ENCODE measurements at places on chromosomes 7 and 10.

- no peak for DNase-seq
Measured at GRCh38 chr10:106972381-106972780, 192.1 kb downstream of the SORCS1 start.

DNA sequence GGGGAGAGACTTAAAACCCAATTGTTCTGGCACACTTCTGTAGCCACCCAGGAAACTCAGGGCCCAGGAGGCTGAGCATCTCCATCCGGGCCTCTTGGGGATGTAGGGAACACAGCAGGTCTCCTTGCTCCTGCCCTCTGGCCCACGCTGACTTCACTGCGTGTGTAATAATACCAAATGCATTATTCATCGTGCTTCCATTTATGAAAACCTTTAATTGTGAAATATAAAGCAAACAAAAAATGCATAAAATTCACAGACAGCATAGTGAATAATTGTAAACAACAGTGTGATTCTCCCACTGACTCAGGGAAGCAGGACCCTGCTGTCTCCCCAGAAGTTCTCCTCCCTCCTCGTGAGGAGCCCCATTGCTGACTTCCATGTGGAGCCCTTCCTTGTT is 70.3 kb upstream of the SHH start:
- no peak for DNase-seq

GRCh38 chr7:17434191-17434590 is 135.7 kb downstream of the AHR start:
- DNase-seq: no peak

DNA sequence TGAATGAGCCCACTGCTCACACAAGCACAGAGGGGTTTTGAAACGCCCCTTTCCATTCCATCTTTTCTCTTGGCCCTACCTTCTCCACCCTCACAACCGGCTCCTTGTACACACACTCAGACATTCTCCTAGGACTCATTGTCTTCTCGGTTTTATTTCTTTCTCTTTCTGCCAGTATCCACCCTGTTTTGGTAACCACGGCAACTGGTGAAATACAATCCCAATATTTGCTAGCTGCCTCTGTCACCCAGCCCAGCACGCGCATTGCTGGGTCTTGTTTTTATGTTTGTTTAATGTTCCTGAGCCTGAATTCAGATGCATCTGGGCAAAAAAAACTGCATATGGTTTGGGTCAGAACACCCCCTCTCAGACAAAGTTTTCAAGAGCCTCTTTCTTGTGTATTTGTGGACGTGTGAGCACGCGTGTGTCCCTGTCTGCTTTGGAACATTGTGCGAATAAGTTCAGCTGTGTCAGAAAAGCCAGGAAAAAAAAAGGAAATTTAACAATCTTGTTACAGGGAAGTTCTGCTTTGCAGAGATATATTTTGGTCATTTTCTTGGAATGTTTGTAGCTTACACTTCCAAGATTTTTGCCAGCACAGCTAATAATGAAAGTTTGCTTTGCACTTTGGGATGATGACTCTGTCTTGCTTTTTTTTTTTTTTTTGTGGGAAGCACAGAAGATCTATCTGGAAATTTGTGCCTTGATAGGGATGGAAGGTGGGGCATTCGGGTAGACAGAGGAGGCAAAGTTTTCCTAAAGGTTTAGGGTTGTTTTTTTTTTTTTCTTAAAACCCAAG is 225.9 kb downstream of the TRIL start:
- no peak for DNase-seq

DNA sequence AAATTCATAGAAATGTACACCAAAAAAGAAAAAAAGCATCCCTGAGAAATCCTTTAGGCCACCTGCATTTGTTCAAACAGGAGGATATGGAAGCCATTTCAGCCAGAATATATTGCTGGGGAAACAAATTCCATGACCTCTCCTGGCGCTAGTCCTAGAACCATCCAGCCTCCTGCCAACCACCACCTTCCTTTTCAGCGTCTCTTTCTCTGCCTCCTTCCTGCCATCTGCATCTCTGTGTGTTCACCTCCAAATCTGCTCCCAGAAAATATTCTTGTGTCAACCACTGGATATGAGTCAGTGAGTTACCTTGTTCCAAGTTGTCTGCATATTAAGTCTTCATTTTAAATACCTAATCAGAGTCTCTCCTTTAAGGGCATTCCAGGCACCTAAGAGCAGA is 50.6 kb upstream of the NPY start:
- no peak for DNase-seq

- no peak for DNase-seq
Measured at GRCh38 chr10:69974551-69975155, 78.0 kb upstream of the MACROH2A2 start.

DNA sequence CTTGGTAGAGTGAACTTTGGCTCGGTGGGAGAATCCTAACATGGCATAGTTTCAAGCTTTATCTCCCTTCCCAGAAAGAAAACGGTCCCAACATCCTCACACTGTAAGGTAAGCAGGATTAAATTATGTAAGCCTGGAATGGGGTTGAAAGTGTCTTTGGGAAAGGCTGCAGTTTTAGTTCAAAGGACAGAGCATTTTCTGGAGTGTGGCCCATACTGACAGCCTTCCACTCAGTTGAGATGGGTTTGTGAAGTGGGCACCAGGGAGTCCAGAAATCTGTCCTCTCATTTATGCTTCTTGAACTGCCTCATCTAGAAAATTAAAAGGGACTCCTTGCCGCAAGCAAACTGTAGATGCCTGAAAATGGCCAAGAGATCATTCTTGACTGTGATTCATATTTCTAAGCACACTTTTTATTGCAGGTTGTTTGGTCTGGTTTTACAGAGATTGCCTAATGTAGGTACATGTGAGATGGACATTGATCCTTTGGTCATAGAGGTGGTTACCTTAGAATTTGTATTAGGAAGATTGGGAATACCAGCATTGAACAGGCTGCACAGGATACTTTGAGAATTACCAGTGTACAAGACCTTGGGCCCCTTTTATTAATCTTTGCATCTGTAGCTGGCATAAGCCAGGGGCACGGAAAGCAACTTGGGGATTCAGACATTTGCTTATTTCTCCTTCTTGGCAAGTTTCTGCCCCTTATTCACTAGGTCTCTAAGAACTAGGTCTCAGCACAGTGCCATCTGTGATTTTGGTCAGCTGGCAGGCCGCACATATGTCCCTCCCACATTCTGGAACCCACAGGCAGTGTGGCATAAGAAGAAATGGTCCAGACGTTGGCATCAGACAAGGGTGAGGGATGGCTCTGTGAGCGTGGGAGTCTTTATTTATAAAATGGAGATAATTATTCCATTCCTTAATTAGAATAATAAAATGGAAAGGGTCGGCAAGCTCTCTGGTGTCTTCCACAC is 125.9 kb downstream of the GLCCI1 start:
- no peak for DNase-seq

DNA sequence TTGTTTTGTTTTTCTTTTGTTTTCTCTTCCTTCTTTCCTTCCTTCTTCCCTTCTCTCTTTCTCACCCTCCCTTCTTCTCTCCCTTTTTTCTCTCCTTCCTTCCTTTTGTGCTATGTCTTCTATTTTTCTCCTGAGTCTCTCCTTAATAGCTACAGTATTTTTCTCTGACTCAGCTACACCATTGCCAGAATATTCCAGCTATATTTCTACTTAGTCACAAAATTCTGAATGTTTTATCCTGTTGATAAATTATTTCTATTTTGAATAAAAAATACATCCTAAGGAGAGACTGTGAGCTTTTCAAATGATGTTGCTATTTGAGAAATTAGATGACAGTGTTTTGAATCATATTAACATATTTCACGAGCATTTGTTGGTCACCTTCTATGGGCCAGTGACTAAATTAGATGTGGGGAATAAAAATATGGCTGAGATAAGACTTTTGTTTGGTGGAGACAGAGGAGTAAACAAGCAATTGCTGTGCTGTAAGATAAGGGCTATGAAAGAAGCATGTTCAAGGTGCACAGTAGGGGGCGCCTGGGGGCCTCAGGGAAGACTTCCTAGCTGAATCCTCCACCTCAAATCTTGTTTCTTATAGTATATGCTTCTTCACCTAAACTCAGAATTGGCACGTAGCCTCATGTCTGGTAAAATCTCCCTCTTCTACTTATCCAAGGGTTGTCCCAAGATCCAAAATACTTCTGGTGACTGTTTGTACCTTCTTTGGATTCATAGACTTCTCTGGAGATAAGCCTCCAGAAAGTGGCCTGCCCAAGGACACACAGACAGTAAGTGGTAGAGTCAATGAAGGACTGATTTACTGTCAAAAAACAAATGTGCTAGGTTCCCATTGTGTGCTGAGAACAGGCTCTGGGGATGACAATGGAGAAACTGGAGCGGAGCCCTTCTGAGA is 115.5 kb upstream of the CREB5 start:
- DNase-seq: no peak

DNA sequence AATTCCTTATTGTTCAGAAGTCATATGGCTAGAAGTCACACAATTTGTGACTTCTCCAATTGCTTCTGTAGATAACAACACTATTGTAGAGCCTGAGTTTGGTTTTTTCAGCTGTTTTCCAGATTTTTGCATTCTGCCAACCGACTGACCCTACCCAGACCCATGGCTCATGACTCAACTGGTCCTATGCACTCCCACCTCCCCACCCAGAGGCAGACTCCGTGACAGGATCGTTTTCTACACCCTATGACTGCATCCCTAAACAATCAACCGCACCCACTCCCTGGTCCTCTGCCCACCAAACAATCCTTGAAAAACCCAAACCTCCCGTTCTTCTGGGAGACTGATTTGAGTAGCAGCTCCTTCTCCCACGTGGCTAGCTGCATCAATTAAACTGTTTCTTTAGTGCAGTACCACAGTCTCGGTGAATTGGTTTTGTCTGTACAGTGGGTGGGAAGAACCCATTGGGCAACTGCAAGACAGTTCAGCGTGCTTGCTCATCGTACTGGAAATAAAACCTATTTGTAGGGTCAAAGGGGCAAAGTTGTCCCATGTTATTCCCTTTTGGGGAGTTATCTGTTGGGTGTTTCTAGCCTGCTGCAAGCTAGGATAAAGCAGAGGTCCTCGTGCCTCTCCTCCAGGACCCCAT is 150.3 kb upstream of the FAM20C start:
- DNase-seq: no peak

DNA sequence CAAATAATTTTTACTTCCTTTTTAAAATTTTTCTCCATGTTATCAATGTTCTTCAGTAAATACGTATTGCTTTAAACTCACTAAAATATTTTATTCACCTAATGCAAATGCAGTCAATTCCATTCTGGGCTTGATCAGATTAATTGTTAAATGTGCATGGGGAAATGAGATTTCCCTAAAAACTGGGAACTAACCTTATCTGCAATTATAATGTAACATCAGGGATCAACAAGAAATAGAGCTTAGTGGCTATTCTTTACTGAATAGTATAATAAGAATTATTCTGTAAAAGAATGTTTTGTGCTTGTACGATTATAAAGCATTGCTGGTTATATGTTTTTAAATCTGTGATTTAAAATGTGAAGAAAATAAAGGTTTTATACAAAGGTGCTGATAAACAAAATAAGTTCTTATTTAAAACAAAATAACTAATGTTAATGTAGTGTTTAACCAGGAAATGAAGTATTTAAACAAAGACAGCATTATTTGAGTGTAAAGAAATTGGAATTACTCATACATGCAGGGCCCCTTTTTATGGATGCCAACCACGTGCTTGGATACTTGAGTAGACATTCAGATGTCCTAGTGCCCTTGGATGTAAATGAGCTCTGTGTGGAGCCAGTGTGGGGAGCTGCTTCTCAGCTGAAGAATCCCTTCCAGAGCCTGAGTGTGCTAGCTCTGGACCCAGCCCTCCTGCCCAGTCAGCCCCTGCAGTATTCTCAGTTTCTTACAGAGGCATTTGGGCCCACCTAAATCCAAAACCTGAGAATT is 84.2 kb downstream of the REEP3 start:
- no peak for DNase-seq

DNA sequence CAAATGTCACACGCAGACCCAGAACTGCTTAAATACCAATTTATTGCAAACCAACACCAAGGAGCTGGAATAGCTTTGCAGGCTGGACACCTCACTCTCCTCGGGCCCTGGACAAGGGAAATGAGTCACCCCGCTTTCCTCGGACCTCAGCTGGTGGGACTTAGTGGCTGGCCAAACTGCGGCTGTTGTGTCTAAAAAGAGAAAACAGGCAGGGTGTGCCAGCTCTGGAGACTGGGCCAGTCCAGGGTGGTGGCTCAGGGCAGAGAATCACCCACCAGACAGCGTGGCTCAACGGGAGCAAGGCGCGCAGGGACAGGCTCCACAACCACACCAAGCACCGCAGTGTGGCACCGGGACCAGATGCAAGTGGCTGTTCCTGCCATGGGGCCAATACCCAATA is 58.2 kb upstream of the CAMK2B start:
- DNase-seq: no peak

- no peak for DNase-seq
Measured at GRCh38 chr7:22477876-22478450, 22.0 kb downstream of the STEAP1B start.

- no peak for DNase-seq
Measured at GRCh38 chr7:48101352-48101751, 12.3 kb downstream of the UPP1 start.

DNA sequence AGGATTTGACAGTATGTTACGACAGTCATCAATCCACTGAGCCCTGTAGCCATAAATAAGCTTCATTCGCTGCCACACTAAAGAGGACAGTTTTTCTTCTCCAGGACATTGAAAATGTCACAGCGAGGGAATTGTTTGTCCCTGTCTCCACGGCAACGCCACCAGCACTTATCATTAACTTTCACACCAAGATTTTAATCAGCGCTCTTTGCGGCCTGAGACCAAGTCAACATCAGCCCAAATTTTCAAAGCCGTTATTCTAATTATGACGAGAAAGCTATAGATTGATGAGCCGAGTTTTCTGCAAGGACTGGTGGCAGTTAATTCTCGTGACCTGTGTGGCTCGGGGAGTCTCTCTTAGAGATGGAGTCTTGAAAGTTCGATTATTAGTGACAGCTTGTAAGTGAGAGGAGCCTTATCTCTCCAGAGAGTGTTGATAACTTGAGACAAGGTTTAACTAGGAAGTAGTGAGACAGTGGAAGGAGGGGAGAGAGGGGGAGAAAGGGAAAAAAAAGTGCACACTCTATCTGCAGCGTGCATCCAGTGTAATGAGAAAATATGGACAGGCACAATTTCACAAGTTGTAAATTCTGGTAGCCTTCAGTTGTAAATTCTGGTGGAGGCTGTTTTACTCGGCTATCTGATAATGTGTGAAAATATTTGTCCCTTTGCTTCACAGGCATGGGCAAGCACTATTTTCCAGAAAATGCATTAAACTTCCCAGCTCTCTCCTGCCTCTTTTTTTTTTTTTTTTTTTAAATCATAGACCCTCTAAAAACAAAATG is 473.3 kb downstream of the LRMDA start:
- no peak for DNase-seq

DNA sequence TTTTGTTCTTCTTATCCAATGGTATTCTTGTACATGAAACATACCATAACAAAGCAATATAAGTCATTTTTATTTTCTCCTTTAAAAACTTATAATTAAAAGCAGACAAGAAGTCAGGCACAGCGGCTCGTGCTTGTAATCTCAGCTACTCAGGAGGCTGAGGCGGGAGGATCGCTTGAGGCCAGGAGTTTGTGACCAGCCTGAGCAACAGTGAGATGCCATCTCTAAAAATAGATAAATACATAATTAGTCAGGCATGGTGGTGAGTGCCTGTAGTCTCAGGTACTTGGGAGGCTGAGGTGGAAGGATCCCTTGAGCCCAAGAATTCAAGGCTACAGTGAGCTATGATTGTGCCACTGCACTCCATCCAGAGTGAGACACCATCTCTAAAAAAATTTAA is 195.1 kb upstream of the FZD1 start:
- DNase-seq: no peak

Measured in SIG-M5 (cell line).